ENCODE measurements at places on chromosomes 3 and 15.
A peak's percentile ranks its signal among the peaks of the same experiment; 100 is the strongest.

DNA sequence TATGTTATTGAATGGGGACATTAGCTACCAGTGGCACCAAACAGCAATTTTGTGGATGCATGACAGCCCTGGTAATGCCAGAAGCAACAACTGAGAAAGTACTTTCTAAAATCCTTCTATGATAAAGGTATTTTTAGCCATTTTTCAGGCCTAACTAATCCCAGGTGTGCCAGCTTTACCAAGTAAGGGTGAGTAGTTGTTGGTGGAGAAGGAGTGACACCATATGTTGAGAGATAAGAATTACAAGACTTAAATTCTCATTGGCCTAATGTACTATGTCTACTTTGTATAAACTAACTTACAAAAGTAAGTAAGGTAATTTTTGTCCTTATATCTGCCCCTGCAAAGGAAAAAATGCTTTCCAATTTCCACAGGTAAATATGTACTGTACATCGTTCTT, 4.1 kb upstream of the COX17 start:
- no peak for DNase-seq

DNA sequence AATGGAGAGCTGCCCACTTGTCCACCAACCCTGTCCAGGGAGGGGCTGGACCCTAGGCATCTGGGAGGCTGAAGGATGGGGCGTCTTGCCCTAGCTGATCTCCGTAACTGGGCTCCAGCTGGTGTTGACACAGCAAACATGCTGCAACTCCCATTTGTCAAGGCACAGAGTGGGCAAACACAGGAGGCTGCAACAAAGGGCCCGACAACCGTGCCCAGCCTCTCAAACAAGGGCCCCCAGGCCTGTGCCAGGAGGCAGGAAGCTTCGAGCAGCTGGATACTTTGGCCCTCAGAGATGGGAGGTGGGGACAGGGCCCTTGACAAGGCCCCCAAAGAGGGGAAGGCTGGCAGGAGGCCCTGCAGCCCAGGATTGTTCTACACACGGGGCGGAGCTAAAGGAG, 64.2 kb upstream of the TMEM115 start:
- no peak for DNase-seq

- no peak for DNase-seq
Measured at GRCh38 chr3:154536751-154537150, 106.8 kb upstream of the GPR149 start.

DNA sequence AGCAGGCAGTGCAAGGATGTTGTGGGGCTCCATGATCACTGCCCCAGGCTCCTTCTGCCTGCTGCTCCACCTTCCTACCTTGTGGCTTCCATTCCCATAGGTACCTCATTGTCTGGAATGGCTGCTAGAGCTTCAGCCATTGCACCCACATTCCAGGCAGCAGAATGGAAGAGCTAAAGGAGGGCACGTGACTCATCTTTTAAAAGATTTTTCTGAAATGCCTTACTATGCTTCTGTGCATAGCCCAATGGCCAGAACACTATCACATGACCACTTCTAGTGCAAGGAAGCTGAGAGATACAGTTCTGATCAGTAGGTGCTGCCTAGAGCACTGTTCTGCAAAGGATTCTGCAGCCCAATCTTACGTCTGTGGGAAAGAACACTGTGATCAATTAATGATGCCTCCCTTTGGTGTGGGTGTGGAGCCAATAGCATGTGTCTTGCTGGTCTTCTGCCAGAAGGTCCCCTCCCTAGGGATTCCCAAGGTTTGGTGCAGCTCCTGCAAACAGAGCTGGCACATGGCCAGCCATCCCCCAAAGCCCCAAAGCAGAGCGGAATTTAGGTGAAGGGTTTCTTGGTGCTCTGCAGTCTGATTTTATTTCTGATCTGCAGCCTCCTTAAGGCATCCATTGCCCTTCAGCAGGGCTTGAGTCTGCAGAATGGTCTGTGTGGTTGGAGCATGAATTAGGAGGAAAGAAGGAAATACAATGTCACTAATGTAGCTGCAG, 34.4 kb downstream of the SPSB4 start:
- no peak for DNase-seq

DNA sequence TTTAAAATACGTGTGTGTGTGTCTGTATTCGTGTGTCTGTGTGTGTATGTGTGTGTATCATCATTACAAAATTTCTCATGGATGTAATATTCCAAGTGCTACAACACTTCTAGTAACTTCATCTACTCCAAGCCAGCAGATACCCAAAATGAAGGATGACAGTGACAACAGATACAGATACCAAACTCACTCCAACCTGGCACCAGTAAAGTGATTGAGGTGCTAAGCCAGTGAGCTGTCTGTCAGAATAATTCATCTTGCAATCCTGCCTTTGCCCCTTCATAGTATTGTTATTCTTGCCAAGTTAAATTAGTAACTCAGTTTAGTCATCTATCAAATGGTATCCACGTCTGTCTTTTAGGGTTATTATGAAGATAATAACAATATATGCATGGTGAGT, 58.1 kb downstream of the PLOD2 start:
- no peak for DNase-seq

DNA sequence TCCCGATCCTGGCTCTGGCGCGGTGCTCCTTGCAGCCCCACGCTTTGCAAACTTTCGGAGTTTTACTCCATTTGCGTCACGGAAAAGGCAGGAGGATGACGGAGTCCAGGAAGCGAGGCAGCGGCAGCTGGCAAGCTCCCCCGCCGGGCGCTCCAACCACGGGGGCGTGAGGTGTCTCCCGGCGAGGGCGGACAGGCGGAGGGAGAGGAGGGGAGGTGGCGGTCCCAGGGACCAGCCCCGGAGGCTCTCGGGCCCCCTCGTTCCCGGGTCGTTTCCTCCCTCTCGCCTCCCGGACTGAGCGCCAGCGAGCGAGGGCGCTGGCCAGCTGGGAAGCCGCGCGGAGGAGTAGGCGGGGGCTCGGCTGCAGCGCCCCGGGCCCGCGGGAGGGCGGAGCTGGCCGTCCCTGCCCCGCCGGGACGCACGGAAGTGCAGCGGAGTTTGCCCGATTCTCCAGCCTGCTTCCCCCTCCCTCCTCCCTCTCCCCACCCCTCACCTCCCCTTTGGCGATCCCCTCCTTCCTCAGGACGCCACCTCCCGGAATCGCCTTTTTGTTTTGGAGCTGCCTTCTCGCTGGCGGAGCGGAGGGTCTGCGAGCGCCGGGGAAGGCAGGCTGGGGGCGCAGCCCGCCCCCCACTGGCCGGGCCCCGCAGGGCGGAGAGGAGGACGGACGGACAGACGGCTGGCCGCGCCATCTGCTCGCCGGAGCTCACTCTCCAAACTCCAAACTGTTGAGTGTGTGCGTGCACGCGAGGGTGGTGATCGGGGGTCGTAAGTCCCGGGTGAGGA, at the start of gene SNX33:
SNX33 (plus strand) TSS at position 543 of the 786 bp plus-strand sequence. CDS start 1,191 bp downstream, outside the sequence.
- DNase-seq, result peak; percentile 68

- no peak for DNase-seq
Measured at GRCh38 chr3:117630885-117631284, 921.3 kb downstream of the TUSC7 start.

GRCh38 chr15:40886586-40886985, 7.7 kb upstream of the VPS18 start:
- no peak for DNase-seq

DNA sequence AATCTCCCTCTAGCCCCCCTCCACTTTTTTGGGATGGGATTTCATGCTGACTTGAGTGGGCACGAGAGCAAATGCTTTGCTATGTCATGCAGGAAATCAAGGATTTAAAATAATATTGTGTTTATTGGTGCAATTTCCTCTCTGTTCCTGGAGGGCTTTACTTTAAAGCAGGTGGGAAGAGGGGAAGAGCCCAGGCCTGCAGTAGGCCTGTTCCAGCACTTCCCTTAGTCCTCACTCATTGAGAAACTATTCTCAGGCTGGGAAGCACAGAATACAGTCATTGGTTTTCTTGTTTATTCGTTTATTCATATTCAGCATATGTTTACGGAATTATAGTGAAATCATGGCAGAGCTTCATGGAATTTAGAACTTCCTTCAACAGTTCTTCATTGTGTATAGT, 41.7 kb upstream of the SPSB4 start:
- no peak for DNase-seq

DNA sequence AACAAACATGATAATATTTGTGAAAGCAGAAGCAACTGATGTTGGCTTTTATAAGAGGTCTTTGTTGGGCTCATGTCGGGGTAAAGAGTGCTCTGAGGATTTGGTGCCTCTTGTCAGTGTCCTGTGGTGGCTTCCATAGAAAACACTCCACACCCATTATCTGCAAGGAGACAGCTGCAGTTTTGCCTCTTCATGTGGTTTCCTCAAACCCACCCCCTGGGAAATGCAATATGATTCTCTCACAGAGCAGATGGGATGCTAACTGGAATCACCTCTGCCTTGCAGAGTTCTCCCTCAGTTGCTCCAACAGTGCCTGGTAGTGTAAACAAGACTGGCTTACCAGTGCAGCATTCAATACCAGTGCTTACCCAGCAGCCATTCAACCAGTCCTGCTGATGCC, 771.4 kb upstream of the CFAP20DC start:
- no peak for DNase-seq
